WTC11 (cell line): ENCODE measurements at places on chromosomes 11 and 22.

DNA sequence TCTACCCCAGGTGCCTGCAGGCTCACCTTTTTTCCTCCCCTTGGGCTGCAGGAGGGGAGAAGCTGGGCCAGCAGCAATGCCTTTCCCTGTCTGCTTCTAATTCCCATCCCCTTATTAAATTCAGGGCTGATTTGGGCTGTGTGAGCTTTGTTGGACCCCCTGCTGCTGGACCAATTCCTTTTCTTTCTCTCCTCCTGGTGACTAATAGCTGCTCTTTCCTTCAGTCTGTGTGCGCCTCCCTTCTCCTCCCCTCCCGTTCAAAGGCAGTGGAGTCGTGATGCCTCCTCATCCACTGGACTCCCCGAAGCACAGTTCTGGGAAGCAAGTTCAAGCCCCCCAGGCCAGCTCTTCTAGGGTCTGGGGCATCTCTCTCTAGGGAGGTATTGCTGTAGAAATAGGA lies 567.9 kb upstream of the CADM1 start:
- no peak overlapping the region for H3K4me3 ChIP-seq
- no peak overlapping the region for H3K27ac ChIP-seq
- H3K36me3 ChIP-seq: no peaks in the 10 kb centered on the region
- no peak for DNase-seq

GRCh38 chr11:3837793-3838192 lies 3.0 kb downstream of the RHOG start:
- H3K4me1 ChIP-seq: peaks cover 60% of the 10 kb centered on the region
- no peaks in the 10 kb centered on the region for H3K36me3 ChIP-seq
- no peak overlapping the region for H3K4me3 ChIP-seq
- H3K27me3 ChIP-seq: peaks cover 5% of the 10 kb centered on the region
- no peak for DNase-seq

GRCh38 chr22:47177334-47177815 lies 414.9 kb downstream of the TBC1D22A start:
- H3K27ac ChIP-seq: no peak overlapping the region
- no peaks in the 10 kb centered on the region for H3K27me3 ChIP-seq
- DNase-seq: no peak
- H3K36me3 ChIP-seq: 0 out of 2 replicates have a peak, but pooled peaks cover 2% of the 10 kb centered on the region
- no peak overlapping the region for H3K4me3 ChIP-seq

DNA sequence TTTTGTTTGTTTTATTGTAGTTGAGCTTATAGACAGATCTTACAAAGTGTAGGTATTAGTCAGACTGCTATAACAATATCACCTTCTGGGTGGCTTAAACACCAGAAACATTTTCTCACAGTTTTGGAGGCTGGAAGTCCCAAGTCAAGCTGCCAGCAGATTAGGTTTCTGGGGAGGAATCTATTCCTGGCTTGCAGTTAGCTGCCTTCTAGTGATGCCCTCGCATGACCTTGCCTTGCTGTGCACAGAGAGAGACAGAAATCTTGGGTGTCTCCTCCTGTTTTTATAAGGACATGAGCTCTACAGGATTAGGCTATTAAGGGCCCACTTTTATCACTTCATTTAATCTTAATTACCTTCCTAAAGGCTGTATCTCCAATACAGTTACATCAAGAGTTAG lies 1635.2 kb downstream of the FAM181B start:
- H3K27me3 ChIP-seq: no peaks in the 10 kb centered on the region
- H3K27ac ChIP-seq: no peak overlapping the region
- no peak overlapping the region for H3K4me3 ChIP-seq
- no peak for DNase-seq
- no peaks in the 10 kb centered on the region for H3K36me3 ChIP-seq

- no peak overlapping the region for H3K4me3 ChIP-seq
- H3K27ac ChIP-seq: no peak overlapping the region
- H3K36me3 ChIP-seq: peaks cover 15% of the 10 kb centered on the region
- H3K27me3 ChIP-seq: no peaks in the 10 kb centered on the region
- no peak for DNase-seq
These were observed 181.2 kb downstream of the WNT11 start for GRCh38 chr11:76025068-76025467.

GRCh38 chr11:47532597-47533213 lies 20.2 kb downstream of the CELF1 start:
- H3K4me1 ChIP-seq: peaks cover 13% of the 10 kb centered on the region; the same call in 1 of the 2 replicates
- no peak overlapping the region for H3K4me3 ChIP-seq
- H3K27me3 ChIP-seq: no peaks in the 10 kb centered on the region

- H3K4me3 ChIP-seq: no peak overlapping the region
- H3K4me1 ChIP-seq: no peaks in the 10 kb centered on the region
- no peak for DNase-seq
These were observed 20.5 kb downstream of the KCNJ5 start for GRCh38 chr11:128911701-128912100.

GRCh38 chr11:93160156-93160555 lies 37.6 kb downstream of the SLC36A4 start:
- H3K27ac ChIP-seq: no peak overlapping the region
- no peaks in the 10 kb centered on the region for H3K4me1 ChIP-seq
- peaks cover 37% of the 10 kb centered on the region for H3K36me3 ChIP-seq
- H3K27me3 ChIP-seq: no peaks in the 10 kb centered on the region
- no peak for DNase-seq

GRCh38 chr11:93267383-93267782 lies 63.2 kb upstream of the DEUP1 start:
- no peaks in the 10 kb centered on the region for H3K4me1 ChIP-seq
- DNase-seq: no peak
- H3K36me3 ChIP-seq: peaks cover 4% of the 10 kb centered on the region
- H3K27ac ChIP-seq: no peak overlapping the region

GRCh38 chr11:46684367-46684766 lies 16.1 kb downstream of the ARHGAP1 start:
- no peaks in the 10 kb centered on the region for H3K27me3 ChIP-seq
- H3K36me3 ChIP-seq: peaks cover 6% of the 10 kb centered on the region; the same call in 1 of the 2 replicates
- H3K4me1 ChIP-seq: no peaks in the 10 kb centered on the region
- DNase-seq: no peak
- no peak overlapping the region for H3K4me3 ChIP-seq
- peak overlapping the region; percentile 53; the same call in 1 of the 2 replicates for H3K27ac ChIP-seq

- DNase-seq: no peak
- H3K4me1 ChIP-seq: no peaks in the 10 kb centered on the region
- no peaks in the 10 kb centered on the region for H3K27me3 ChIP-seq
- H3K27ac ChIP-seq: no peak overlapping the region
These were observed 941.0 kb upstream of the CHORDC1 start for GRCh38 chr11:91163619-91164451.

DNA sequence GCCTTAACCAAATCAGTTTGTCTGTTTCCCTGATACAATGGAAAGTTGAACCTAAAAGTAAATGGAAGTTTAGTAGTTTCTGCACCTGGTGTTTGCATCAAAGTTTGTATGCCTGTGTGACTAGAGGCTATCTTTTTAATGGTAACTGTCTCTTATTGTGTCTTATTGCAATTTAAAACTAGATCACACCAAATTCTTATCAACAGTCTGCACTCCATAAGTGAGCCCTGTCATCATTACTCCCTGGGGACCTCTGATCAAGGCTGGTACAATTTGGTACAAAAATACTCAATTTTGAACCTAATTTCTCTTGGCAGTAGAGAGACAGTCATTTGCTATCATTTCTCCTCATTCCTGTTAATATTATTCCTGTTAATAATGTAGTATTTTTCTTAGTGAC lies 38.1 kb downstream of the ARHGAP1 start:
- no peaks in the 10 kb centered on the region for H3K27me3 ChIP-seq
- H3K36me3 ChIP-seq: peaks cover 57% of the 10 kb centered on the region
- DNase-seq: no peak
- no peak overlapping the region for H3K27ac ChIP-seq
- no peak overlapping the region for H3K4me3 ChIP-seq
- no peaks in the 10 kb centered on the region for H3K4me1 ChIP-seq

- H3K4me3 ChIP-seq: no peak overlapping the region
- no peak for DNase-seq
- peaks cover 9% of the 10 kb centered on the region for H3K4me1 ChIP-seq
- no peaks in the 10 kb centered on the region for H3K27me3 ChIP-seq
- no peak overlapping the region for H3K27ac ChIP-seq
- H3K36me3 ChIP-seq: peaks cover 26% of the 10 kb centered on the region
These were observed 40.7 kb downstream of the LRP5 start for GRCh38 chr11:68353118-68353517.

GRCh38 chr11:72943664-72944063 lies 129.5 kb downstream of the ATG16L2 start:
- H3K4me1 ChIP-seq: no peaks in the 10 kb centered on the region
- H3K4me3 ChIP-seq: no peak overlapping the region
- no peak overlapping the region for H3K27ac ChIP-seq
- H3K27me3 ChIP-seq: no peaks in the 10 kb centered on the region

GRCh38 chr22:40310768-40311120 lies 35.6 kb upstream of the ADSL start:
- no peak overlapping the region for H3K4me3 ChIP-seq
- no peak for DNase-seq
- H3K27ac ChIP-seq: peak overlapping the region; percentile 10; the same call in 1 of the 2 replicates
- no peaks in the 10 kb centered on the region; the same call in 1 of the 2 replicates for H3K27me3 ChIP-seq

- peak overlapping the region; percentile 85; the same call in 1 of the 2 replicates for H3K27ac ChIP-seq
- H3K27me3 ChIP-seq: no peaks in the 10 kb centered on the region
- no peak overlapping the region for H3K4me3 ChIP-seq
- no peaks in the 10 kb centered on the region for H3K4me1 ChIP-seq
These were observed 23.9 kb downstream of the NEFH start for GRCh38 chr22:29503811-29504372.

DNA sequence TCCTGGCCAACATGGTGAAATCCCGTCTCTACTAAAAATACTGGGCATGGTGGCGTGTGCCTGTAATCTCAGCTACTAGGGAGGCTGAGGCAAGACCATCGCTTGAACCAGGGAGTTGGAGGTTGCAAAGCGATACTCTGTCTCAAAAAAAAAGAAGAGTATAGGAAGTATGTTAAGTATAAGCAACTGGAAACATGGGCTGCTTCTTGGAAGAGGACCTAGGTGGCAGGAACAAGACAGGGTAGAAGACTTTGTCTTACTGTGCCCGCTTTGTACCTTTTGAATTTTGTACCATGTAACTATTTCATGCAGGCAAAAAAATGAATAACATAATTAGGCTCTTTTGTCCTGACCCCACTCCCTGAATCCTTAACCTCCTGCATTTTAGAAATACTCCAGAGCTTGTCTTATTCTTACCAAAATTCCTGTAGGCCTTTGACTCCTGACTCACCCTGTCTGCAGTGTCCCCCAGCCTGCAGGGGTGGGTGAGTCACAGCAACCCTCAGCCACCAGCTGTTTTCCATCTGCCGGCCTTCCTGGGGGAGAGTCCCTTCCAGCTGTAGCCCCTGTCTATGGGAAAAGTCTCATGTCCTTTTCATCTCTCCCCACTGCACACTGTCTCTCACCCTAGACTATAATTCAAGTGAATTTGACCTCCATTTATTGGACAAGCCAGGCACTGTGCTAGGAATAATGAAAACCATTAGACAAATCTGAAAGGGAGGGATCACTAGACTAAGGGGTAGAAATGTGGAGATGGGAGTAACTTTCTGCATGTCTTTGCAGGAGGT lies 41.8 kb downstream of the TXN2 start:
- H3K4me3 ChIP-seq: no peak overlapping the region
- H3K36me3 ChIP-seq: no peaks in the 10 kb centered on the region
- no peak overlapping the region; the same call in 1 of the 2 replicates for H3K27ac ChIP-seq
- H3K27me3 ChIP-seq: no peaks in the 10 kb centered on the region
- DNase-seq: no peak
- peaks cover 33% of the 10 kb centered on the region for H3K4me1 ChIP-seq

DNA sequence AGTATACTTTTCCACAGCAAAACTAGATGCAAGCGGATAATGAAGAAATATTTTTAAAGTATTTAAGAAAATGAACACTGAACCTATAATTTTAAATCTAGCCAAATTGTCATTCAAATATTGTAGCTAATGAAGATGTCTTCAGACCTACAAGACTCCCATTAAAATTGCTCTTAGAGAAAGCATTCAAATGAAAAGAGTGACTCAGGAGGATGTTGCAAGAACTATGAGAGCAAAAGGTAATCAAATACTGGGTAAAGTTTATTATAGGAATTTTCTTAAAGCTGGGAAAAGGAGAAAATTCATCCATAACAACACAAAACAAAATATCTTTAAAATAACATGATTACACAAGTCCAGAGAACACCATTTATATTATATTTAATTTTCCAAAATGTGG lies 5.4 kb upstream of the POU2AF1 start:
- no peak overlapping the region for H3K27ac ChIP-seq
- no peaks in the 10 kb centered on the region for H3K27me3 ChIP-seq
- no peak overlapping the region for H3K4me3 ChIP-seq
- 0 out of 2 replicates have a peak, but pooled peaks cover 2% of the 10 kb centered on the region for H3K4me1 ChIP-seq

DNA sequence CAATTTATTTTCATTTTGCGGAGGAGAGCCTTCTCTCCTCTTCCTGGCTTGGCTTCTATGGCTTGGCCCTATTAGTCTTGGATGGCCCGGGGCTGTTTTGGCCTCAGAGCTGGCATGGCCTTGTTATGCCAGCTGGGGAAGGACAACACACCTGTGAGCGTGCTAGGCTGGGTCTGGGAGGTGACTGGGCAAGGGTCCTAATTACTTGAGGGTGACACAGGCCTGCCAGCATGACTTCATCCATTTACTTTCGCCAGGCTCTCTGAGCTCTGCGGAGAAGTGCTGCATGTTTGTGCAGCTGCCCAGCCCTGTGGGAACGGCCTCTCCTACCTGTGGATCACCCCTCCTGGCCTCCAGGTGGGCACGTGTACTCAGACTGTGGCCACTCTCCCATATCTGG lies 153.6 kb downstream of the SNX19 start:
- peaks cover 4% of the 10 kb centered on the region; the same call in 1 of the 2 replicates for H3K36me3 ChIP-seq
- peaks cover 2% of the 10 kb centered on the region; the same call in 1 of the 2 replicates for H3K27me3 ChIP-seq
- H3K4me1 ChIP-seq: peaks cover 59% of the 10 kb centered on the region
- H3K27ac ChIP-seq: no peak overlapping the region

DNA sequence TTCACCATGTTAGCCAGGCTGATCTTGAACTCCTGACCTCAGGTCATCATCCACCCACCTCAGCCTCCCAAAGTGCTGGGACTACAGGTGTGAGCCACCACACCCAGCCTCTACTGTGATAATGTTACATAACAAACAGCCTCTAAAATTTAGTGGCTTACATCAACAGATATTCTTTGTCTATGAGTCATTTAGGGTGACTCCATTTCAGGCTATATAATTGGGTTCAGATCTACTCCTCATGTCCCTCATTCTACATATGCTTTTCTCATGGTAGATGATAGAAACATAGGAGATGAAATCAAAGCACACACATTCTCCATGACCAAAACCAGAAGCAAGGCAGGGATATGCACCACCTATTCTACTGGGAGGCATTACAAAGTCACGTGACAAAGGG lies 72.7 kb downstream of the SIK2 start:
- no peak for DNase-seq
- H3K4me3 ChIP-seq: no peak overlapping the region
- no peaks in the 10 kb centered on the region for H3K27me3 ChIP-seq
